ENCODE measurements at places on chromosomes 1 and 21. TPM values are rescaled to one million over a fixed set of nuclear protein-coding genes. Genes with fewer than 3 reads are reported as not detected.
A peak's percentile ranks its signal among the peaks of the same experiment; 100 is the strongest.

MARK1 gene
- total RNA-seq, result 1.8 TPM

ARMH1 gene
- 4.7 TPM for total RNA-seq

VSIG8 gene
- total RNA-seq, result not detected

TBX19 gene
- 3.3 TPM for total RNA-seq

GRCh38 chr1:45914836-45915235, 111.4 kb downstream of the MAST2 start:
- H3K4me1 ChIP-seq, result no peaks in the 10 kb centered on the region
- no peak overlapping the region for H3K4me3 ChIP-seq
- H3K27me3 ChIP-seq, result no peaks in the 10 kb centered on the region

CELA2A gene
- total RNA-seq, result not detected

GRCh38 chr1:52919051-52919722, 2.4 kb downstream of the ECHDC2 start:
- H3K27ac ChIP-seq, result no peak overlapping the region
- H3K27me3 ChIP-seq, result no peaks in the 10 kb centered on the region
- H3K36me3 ChIP-seq, result peaks cover 25% of the 10 kb centered on the region
- no peak for DNase-seq
- no peak overlapping the region for H3K4me3 ChIP-seq

DPT gene
- not detected for total RNA-seq

CD1B gene
- total RNA-seq, result not detected

DNA sequence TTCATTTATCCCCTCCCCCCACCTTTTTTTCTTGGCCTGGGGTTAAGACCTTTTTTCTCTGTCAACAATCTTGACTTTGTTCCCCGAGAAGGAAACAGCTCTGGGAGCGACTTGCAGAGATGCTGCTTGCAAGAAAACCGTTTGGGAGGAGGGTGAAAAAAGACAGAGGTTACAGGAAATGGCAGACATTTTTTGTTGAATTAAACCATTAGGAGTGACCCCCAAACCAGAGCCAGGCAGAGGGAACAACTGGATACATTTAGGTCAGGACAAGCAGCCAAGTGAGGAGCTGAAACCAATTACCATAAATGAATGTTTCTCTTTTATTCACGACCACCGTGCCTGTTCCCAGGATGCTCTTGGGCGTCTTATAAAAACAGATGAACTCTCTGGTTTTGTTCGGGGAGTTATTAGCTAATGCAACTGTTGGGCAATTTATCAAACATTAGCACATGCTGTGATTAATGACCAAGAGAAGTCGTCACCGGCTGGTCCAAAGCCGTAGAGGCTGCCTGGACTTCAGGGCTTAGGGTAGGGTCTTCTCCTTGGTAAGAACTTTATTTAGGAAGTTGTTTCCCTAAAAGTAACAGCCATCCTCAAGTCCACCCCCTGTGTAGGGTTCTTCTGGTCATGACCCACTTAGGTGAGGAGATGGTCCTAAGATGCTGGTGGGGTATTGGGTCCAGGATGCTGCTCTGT, 141.0 kb downstream of the FOXD2 start:
- no peak for DNase-seq
- peak overlapping the region; percentile 16 for H3K4me3 ChIP-seq
- peak overlapping the region; percentile 64 for H3K27ac ChIP-seq
- peaks cover 11% of the 10 kb centered on the region for H3K36me3 ChIP-seq

FMO1 gene
- not detected for total RNA-seq

- peaks cover 10% of the 10 kb centered on the region for H3K36me3 ChIP-seq
- no peaks in the 10 kb centered on the region for H3K27me3 ChIP-seq
- H3K27ac ChIP-seq, result no peak overlapping the region
- H3K4me3 ChIP-seq, result no peak overlapping the region
Observed at GRCh38 chr1:111467865-111468716, 5.7 kb upstream of the C1orf162 start.

MUTYH gene
- total RNA-seq, result 53.1 TPM

ZNF362 gene
- total RNA-seq, result 29.5 TPM

GRCh38 chr1:16612332-16613172, 812 bp downstream of the NBPF1 start:
- no peak overlapping the region for H3K27ac ChIP-seq
- DNase-seq, result no peak
- no peaks in the 10 kb centered on the region for H3K36me3 ChIP-seq
- no peak overlapping the region for H3K4me3 ChIP-seq
- no peaks in the 10 kb centered on the region for H3K4me1 ChIP-seq
- H3K27me3 ChIP-seq, result no peaks in the 10 kb centered on the region

GRCh38 chr1:116207126-116207735, 96.0 kb downstream of the MAB21L3 start:
- no peak for DNase-seq
- peaks cover 9% of the 10 kb centered on the region for H3K27me3 ChIP-seq
- no peaks in the 10 kb centered on the region for H3K36me3 ChIP-seq
- no peak overlapping the region for H3K4me3 ChIP-seq
- no peaks in the 10 kb centered on the region for H3K4me1 ChIP-seq

- no peaks in the 10 kb centered on the region for H3K27me3 ChIP-seq
- DNase-seq, result no peak
- no peaks in the 10 kb centered on the region for H3K36me3 ChIP-seq
- H3K4me1 ChIP-seq, result no peaks in the 10 kb centered on the region
- no peak overlapping the region for H3K4me3 ChIP-seq
Observed at GRCh38 chr1:108575375-108575774, 15.5 kb downstream of the EEIG2 start.

DNA sequence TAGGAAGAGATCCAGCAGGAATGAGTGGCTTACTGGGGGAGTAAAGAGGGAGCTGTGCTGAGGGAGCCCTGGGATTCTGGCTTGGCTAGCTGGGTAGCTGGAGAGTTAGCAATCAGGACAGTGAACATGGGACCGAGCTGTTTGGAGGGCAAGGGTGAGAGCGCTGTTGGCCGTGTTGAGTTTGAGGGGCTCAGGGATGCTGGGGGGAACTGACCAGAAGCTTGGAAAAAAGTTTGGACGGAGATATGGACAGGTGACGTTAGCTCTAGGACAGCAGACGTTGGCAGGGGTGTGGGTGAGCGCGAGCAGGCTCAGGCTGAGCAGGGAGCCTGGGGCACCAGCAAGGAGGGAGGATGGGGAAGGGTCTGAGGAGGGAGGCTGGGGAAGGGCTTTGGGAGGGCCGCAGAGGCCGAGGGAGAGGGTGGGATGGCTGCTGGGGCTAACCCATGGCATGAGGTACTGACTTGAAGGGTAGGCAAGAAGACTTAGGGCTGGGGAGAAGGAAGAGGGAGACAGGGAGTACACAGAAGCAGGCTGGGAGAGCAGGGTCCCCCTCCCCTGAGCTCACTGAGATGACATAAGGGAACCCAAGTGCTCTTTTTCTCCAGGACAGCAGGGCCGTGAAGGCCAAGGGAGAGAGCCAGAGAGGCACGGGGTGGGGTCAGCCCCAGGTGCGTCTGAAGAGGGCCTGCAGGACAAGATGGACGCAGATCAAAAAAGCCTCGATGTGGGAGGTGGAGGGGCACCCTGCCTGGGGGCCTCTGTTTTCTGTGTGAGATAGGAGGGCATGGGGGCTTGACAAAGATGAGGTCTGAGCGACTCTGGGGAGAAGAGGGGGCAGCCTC, 8.2 kb downstream of the SH2D2A start:
- H3K27me3 ChIP-seq, result peaks cover 25% of the 10 kb centered on the region
- no peak overlapping the region for H3K4me3 ChIP-seq
- no peak for DNase-seq
- no peaks in the 10 kb centered on the region for H3K4me1 ChIP-seq
- no peak overlapping the region for H3K27ac ChIP-seq

GRCh38 chr1:197441999-197442414, 174.0 kb downstream of the CRB1 start:
- no peaks in the 10 kb centered on the region for H3K4me1 ChIP-seq
- H3K4me3 ChIP-seq, result no peak overlapping the region
- H3K27me3 ChIP-seq, result no peaks in the 10 kb centered on the region
- no peaks in the 10 kb centered on the region for H3K36me3 ChIP-seq

GRCh38 chr1:110477967-110478640, 27.2 kb downstream of the PROK1 start:
- peak overlapping the region; percentile 33 for H3K4me3 ChIP-seq
- H3K4me1 ChIP-seq, result peaks cover 46% of the 10 kb centered on the region
- no peaks in the 10 kb centered on the region for H3K36me3 ChIP-seq
- no peak for DNase-seq

GRCh38 chr1:40923511-40924020, 55.9 kb upstream of the CTPS1 start:
- H3K4me3 ChIP-seq, result no peak overlapping the region
- no peak overlapping the region for H3K27ac ChIP-seq
- peaks cover 15% of the 10 kb centered on the region for H3K36me3 ChIP-seq
- no peaks in the 10 kb centered on the region for H3K27me3 ChIP-seq
- DNase-seq, result no peak
- H3K4me1 ChIP-seq, result peaks cover 61% of the 10 kb centered on the region

RGS13 gene
- not detected for total RNA-seq

ITLN2 gene
- not detected for total RNA-seq

PDPN gene
- total RNA-seq, result not detected

DNA sequence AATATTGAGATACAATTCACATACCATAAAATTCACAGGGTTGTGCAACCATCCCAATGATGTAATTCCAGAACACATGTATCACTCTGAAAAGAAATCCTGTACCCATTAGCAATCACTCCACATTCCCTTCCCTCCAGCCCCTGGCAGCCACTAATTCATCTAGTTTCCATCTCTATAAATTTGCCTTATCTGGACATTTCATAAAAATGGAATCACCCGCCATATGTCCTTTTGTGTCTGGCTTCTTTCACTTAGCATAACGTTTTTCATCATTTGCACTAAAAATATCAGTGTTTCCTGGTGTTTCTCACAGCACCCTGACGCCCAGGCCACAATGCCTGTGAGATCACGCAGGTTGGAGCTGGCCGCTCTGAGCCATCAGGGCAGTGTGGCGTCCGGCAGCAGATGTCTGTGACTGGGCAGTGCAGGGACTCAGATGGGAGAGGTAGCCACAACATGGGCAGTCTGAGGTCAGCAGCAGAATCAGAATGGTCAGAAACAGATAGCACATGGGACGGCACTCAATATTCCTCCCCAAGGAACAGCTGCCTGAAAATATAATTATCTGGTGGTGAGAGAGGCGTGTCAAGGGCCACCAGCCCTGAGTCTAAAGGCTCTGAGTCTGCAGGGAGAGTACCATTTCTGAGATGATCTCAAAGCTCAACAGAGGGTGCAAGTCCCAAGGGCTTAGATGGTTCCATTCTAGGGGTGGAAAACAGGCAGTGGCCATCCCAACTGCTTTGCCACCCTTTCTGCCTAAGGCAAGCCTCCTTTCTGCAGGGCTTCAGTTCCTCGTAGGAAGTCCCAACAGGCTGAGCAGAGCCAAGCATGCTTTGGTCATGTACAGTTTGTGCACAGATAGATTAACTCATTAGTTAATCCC, 129.4 kb upstream of the EDN2 start:
- no peak overlapping the region for H3K4me3 ChIP-seq
- no peak for DNase-seq
- H3K36me3 ChIP-seq, result no peaks in the 10 kb centered on the region
- H3K27me3 ChIP-seq, result no peaks in the 10 kb centered on the region

- H3K36me3 ChIP-seq, result peaks cover under 1% of the 10 kb centered on the region
- H3K4me1 ChIP-seq, result peaks cover 35% of the 10 kb centered on the region
- no peak overlapping the region for H3K27ac ChIP-seq
- peaks cover 13% of the 10 kb centered on the region for H3K27me3 ChIP-seq
- no peak overlapping the region for H3K4me3 ChIP-seq
Observed at GRCh38 chr1:20469406-20470076, 16.5 kb downstream of the CAMK2N1 start.

MAP3K21 gene
- 33.6 TPM for total RNA-seq

- H3K4me3 ChIP-seq, result no peak overlapping the region
- H3K36me3 ChIP-seq, result peaks cover 49% of the 10 kb centered on the region
- DNase-seq, result peak; percentile 20
- no peaks in the 10 kb centered on the region for H3K27me3 ChIP-seq
Observed at GRCh38 chr1:156465747-156466365, 34.7 kb downstream of the MEF2D start.

BSND gene
- not detected for total RNA-seq

IFI44 gene
- 259 TPM for total RNA-seq

Data from Calu3 (cell line).